G401 (cell line): ENCODE measurements at places on chromosomes 4 and X.

DNA sequence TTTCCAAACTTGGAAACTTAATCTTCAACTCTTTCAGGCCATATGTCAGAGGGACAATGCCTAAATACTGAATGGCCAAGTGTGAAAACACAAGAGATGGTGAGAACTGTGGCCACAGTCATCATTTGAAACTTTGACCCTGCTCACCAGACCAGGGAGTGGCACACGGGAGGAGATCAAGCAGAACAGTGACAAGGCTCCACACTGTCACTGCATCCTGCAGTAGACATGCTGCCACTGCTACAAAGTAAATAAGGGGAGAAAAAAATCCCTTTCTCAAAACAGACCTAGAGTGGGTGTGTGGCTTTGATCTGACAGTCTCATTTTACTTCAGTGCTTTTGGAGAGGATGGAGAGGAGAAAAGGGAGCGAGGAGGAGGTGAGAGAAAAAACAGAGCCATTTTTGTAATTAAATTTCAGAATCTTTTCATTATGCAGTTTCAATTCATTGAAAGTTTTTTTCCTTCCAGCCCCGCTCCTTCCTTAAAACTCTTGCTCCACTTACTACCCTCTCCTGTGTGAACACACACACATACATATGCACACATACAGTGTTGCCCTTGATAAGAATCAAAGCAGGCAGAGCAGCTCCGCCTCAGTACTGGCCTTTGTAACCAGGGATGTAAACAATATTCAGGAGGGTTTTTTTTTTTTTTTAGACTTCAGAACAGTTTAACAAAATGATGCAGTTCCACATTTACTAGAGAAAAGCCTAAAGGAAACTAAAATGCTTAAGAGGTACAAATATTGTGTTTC, 34.4 kb downstream of the NEXMIF start:
- no peak for DNase-seq

DNA sequence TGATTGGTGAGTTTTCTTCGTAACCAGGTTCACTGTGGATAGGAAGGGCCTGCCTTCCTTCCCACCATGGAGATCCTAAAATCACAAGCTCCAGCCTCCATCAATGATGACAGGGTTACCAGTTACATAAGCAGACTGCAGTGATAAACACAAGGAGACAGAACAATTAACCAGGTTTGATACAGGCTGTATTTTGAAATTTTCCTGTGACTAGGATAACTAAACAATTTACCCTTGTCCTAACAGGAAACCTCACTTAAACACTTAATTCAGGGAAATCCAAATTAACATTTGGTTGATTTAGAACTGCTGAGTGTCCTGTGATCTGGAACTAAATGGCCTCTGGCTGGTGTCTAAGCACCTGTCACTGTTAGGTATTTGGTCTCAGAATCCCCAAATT, 3.1 kb upstream of the SLC9B2 start:
- peak; percentile 75 for DNase-seq

DNA sequence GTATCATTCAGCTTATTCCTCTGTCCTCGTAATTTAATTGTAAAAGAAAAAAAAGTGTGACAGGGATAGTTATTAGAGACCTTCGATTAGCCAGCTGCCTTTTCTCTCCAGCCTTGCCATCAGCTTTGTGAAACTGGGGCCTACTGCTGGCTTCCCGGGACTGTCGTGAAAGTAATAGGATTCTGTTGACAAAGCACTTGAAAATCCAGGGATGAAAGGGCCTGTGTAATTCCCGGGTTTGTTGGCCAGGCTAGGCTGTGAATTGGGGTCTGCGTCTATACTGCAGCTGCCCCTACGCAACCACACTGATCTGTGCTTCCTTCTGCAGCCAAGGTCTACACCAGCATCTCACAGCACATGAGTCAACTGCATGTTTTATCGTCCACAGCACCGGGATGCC, 120.4 kb upstream of the SCML1 start:
- DNase-seq, result no peak

- no peak for DNase-seq
Measured at GRCh38 chr4:168815379-168816345, 194.4 kb downstream of the CBR4 start.

DNA sequence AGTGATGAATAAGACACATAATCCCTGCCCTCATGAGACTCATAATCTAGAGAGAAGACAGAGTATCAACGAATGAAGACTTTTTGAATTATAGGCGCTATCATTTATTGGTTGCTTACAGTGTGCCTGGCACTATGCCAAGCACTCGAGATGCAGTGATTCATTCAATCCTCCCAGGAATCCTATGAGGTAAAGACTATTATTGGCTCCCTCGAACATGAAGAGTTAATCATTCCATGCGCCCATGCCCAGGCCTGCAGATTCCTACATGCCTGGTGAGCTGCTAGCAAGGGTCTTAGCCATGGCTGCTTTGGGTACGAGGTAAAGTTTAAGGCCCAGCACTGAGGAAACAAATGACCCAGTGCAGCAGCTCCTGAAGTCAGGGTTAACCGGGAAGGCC, 47.0 kb downstream of the TEX13B start:
- DNase-seq, result no peak

GRCh38 chr4:51853027-51853682, 10.2 kb downstream of the DCUN1D4 start:
- no peak for DNase-seq

DNA sequence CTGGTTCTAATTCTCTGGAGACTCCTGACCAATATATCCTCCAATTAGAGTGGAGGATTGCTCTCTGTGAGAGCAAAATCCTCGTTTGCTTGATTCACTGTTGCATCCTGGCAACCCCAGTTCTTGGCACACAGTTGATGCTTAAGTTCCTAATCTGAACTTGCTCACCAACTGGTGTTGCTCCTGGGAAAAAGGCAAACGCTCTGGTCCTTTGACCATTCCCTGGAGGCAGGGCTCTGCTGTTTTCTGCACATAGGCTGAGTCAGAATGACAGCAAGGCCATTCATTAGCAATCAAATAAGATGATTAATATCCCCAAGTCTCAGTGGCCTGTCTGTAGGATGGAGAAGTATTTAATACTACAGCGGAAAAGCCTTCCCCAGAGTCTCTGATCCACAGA, 172.7 kb upstream of the TBC1D9 start:
- no peak for DNase-seq

DNA sequence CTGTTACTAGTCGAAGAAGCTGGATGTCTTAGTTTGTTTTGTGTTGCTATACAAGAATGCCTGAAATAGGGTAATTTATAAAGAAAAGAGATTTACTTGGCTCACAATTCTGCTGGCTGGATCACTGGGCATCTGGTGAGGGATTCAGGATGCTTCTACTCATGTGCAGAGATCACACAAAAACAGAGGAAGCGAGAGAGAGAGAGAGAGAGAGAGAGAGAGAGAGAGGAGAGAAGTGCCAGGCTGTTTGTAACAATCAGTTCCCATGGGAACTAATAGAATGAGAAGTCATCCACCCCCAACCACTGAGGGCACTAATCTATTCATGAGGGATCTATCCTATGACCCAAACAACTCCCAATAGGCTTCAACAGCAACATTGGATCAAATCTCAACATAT, 66.2 kb upstream of the FAM9A start:
- no peak for DNase-seq

- DNase-seq, result no peak
Measured at GRCh38 chr4:150268444-150268843, 190.2 kb downstream of the DCLK2 start.

- no peak for DNase-seq
Measured at GRCh38 chr4:139841464-139842195, 176.0 kb downstream of the MGST2 start.

DNA sequence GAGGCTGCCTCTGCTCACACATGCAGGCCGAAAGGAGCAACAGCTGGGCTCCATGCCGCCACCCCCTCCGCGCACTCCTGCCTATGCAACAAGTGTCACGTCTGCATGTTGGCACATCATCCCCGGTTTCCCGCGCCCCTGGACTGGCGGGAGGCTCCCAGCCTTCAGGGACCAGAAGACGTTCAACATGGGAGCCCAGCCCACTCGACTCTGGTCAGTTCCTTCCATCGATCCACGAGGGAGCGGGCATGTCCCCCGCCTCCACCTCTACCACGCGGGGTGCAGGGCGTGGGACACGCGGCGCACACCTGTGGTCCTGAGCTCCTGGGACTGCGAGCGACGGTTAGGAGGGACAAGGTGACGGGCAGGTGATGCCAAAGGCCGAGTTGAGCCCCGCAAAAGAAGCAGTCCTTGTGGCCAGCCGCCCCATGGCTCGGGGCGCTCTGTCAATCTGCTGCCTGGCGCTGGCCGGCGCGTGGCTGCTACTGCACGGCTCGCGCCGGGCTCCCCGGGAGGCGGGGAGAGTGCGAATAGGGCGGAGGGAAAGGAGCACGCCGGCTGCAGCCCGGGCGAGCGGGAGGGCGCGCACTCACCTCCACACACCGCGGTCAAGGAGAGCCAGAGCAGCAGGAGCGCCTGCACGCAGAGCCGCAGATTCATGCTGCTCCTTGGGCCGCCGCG, 645 bp downstream of the APLN start:
- DNase-seq, result peak; percentile 29

GRCh38 chrX:80174925-80175574, 160.5 kb downstream of the TBX22 start:
- no peak for DNase-seq

DNA sequence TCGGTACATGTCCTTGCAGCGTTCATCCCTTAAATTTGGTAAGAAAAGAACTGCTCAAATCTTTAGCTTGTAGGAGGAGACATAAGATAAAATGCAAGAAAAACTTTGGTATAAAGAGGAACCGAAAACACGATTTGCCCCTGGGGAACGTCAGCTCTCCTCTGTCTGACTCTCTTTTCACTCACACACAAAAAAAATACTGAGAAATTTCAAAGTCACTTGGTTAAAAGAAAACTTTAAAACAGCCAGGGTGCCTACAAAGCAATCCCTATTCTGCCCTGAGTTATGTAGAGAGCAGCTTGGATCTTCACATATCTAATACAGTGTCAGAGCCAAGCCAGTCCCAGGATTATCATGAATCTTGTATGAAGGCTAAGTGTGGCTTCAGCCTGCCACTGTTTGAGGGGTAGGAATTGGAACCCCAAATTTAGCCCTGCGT, 248.5 kb upstream of the CXXC4 start:
- DNase-seq, result no peak

DNA sequence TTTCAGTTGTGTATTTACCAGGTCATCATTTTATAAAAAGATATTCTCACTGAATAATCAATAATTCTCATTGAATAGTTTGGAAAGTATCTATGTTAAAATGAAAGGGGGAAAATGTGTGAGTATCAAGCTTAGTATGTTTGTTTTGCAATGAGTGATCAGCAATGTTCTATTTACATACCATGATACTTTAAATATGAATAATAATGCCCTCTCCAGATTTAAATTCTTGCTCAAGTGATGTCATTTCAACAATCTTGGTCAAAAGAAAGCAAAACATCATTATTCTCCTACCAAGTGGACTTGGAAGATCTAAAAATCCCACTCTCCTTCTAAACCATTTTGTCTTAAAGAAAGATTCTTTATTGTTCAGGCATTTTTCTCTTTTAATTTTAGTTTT, 42.1 kb upstream of the ANKRD50 start:
- no peak for DNase-seq

DNA sequence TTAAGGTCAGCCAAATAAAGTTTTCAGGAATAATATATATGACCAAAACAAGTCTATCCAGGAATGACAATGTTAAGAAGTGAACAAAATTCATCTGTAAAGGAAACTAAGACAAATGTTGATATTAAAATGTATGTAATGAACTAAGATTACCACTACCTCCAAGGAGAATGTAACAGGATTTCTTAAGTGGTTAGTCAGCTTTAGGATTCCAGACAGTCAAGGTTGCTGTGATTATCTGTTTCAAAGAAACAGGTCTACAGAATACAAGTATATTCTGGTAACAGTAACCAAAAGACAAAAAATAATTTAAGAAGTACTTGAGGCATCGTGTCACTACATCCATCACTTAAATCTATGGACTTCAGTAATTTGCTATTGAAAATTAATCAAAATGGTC, 172.8 kb downstream of the SCFD2 start:
- no peak for DNase-seq

- DNase-seq, result no peak
Measured at GRCh38 chr4:154720123-154720522, 23.7 kb upstream of the LRAT start.

GRCh38 chr4:53861856-53862610, 202.4 kb downstream of the CHIC2 start:
- DNase-seq, result no peak

- DNase-seq, result no peak
Measured at GRCh38 chr4:84916227-84916626, 50.3 kb downstream of the WDFY3 start.

DNA sequence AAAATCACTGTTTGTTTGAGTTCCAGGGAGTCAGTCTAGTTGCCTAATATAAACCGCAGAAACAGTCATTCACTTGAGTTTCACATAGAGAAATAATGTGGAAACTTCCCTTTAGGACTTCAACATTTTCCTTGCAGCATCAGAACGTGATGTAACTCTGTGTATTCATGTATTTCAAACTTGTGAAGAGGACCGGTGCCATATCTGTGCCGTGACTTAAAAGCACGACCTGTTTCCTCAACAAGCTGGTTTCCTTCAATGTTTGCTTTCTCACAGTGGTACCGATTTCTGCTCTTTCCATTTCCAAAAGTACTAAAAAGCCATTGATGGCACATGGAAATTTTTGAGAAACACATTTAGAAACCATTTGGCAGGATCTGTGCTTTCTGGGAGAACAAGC, 166.6 kb upstream of the RAPGEF2 start:
- DNase-seq, result peak; percentile 6

GRCh38 chr4:131013226-131013625, 1917.3 kb downstream of the C4orf33 start:
- no peak for DNase-seq

GRCh38 chr4:2253160-2254084, 8.5 kb downstream of the MXD4 start:
- no peak for DNase-seq

- DNase-seq, result no peak
Measured at GRCh38 chr4:6106156-6106555, 87.9 kb upstream of the C4orf50 start.

DNA sequence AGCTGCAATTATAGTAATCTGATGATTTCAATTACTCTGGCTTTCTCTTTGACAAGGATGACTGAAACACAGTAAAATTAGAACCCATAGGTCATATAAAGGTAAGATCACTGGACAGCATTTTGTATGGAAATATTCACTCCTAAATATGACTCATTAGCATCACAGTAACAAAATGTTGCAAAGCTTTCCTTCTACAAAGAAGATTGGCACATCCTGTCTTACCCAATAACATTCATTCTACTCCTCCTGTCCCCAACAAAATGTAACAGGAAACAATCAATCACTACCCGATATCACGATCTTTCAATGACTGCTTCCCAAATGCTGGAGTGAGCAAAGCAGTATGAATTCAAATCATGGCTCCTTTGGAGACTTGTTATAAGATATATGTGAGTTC, 95.3 kb downstream of the FANCB start:
- no peak for DNase-seq

GRCh38 chr4:163284304-163284703, 48.1 kb downstream of the NPY1R start:
- DNase-seq, result no peak

DNA sequence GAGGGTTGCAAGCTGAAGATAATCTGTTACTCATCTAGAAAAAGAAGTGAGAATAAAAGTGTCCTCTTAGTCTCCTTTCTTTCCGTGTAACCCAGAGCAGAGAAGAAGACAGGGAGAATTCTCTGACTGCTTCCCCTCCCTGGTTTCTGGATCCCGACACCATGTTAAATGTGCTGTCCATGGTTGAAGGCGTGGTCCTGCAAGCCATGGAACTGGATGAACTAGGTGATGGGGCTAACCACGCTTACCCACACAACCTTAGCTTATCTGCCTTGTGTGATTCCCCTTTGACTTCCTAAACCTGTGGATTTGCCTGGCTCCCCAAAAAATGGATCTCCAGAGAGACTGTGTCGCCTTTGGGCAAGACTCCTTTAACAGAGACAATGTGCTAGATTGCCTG, 907.6 kb downstream of the FSTL5 start:
- no peak for DNase-seq
